ENCODE measurements at places on chromosomes 1 and 21. TPM values are rescaled to one million over a fixed set of nuclear protein-coding genes. Genes with fewer than 3 reads are reported as not detected.

- no peak for DNase-seq
Observed at GRCh38 chr21:36697060-36697850, 1.7 kb upstream of the SIM2 start.

The SEMA6C gene
- 3.8 TPM for total RNA-seq

DNA sequence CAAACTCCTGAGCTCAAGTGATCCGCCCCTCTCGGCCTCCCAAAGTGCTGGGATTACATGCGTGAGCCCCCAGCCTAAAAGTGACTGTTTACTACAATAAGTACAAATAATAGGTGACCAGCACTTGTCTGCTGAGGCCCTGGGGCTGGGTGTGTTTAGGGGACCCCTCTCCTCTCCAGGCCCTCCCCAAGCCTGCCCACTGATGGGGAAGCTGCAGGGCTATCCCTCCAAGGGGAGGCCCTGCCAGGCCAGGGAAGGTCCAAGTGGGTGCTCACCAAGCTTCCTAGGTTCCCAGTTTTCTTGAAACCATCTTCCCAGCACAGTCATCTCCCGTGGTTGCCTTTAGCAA is 60.7 kb downstream of the H3-3A start:
- DNase-seq = no peak

GRCh38 chr1:45016090-45016697 is 4.1 kb downstream of the UROD start:
- DNase-seq = no peak

The KDM5B gene
- total RNA-seq = 34.4 TPM

GRCh38 chr1:178684111-178684510 is 40.9 kb upstream of the RALGPS2 start:
- DNase-seq = no peak

- DNase-seq = no peak
Observed at GRCh38 chr1:28534671-28535070, 18.2 kb upstream of the TRNAU1AP start.

The VASH2 gene
- 3.3 TPM for total RNA-seq
